NCI-H69 (cell line): ENCODE measurements at places on chromosomes 16 and 17.

- DNase-seq = no peak
Measured at GRCh38 chr17:50946223-50946890, 80.2 kb upstream of the TOB1 start.

DNA sequence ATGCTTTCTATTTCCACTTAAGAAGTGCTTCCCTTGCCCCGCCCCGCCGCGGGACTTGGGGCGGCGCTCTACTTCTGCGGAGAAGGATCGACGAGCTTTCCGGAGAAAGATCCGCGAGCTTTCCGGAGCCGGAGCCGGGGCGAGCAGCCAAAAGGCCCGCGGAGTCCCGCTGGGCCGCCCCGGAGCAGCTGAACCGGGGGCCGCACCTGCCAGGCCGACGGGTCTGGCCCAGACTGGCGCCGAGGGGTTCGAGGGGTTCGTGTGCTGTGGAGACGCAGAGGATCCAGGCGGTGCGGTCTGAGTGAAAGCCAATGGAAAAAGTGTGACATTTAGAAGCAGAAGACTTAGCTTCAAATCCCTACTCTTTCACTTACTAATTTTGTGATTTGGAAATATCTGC lies 50.8 kb downstream of the TBC1D26 start:
- no peak for DNase-seq

DNA sequence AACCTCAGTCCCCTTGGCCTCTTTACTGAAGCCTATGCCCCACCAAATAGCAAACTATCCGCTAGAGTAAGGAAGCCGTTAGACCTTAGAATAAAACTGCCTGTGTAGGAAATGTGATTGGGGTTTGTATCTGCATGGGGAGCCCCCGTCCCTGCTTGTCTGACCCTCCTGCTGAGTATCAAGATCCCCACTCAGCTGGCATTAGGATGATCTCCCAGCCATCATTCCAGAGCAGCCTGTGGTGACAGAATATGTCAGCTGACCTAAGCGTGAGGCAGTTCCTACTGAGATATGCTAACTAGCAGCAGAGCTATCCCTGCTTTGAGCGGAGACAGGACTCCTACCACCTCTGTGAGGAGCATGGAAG lies 645 bp upstream of the GFOD2 start:
- peak; percentile 37 for DNase-seq

DNA sequence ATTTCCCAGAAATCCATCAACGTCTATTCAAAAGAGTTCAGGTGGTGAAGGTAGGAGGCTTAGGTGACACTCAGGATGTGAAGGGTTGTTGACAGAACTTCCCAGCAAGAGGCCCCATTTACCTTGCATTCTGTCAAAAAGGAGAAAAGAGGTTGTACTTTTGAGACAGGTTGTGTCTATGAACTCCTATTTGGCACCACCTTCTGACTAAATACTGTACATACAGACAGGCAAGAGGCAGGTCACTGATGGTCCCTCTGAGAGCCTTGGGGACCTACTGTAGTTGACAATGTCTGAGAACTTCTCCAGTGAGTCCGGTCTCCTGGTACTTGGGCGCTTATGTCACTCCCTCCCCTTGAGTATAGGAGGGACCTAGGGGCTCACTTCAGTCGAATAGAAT lies 479.3 kb upstream of the ZFHX3 start:
- peak; percentile 15 for DNase-seq

DNA sequence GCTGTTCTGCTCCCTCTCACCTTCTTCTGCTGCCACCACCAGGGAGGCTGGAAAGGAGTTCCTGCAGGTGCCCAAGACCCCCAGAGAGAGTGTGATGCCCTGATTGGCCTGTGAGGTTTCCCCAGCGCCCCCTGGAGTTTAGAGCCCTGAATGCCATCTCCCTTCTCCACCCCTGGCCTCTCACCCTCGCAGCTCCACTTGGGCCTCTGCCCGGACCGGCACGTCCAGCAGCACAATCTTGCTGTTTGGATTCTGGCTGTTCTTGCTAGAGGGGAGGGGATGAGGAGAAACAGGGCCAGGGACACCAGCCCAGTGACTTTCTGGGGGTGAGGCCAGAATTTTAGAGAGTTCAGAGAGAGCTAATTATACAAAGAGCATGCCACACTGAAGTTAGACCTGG lies 12.5 kb upstream of the FAM171A2 start:
- peak; percentile 25 for DNase-seq

- DNase-seq = peak; percentile 67
Measured at GRCh38 chr16:19583665-19584300, 28.3 kb downstream of the VPS35L start.

DNA sequence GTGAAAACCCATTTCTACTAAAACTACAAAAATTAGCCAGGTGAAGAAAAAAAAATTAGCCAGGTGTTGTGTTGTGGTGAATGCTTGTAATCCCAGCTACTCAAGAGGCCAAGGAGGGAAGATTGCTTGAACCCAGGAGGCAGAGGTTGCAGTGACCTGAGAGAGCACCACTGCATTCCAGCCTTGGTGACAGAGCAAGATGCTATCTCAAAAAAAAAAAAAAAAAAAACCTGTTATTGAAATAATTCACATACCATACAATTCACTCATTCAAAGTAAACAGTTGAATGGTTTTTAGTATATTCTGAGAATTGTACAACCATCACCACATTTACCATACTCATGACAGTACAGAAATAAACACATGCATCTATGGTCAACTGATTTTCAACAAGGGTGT lies 31.0 kb downstream of the ZNRF1 start:
- DNase-seq = no peak

DNA sequence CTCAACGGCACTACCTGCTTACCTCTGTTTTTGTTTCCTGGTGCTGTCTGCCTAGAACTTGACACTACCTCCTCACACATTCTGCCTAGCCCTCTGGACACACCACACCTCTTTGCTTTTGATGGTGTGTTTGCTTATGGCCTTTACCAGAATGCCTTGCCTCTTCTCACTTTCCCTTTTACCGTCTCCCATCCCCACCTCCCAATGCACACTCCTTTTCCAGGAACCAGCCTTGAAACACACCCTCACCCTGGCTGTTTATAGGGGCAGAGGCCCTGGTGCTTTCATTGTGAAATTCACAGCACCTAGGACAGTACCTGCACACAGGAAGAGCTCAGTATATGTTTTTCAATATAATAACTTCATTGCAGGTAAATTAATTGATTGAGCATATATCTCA lies 56.2 kb downstream of the MAP2K6 start:
- no peak for DNase-seq

DNA sequence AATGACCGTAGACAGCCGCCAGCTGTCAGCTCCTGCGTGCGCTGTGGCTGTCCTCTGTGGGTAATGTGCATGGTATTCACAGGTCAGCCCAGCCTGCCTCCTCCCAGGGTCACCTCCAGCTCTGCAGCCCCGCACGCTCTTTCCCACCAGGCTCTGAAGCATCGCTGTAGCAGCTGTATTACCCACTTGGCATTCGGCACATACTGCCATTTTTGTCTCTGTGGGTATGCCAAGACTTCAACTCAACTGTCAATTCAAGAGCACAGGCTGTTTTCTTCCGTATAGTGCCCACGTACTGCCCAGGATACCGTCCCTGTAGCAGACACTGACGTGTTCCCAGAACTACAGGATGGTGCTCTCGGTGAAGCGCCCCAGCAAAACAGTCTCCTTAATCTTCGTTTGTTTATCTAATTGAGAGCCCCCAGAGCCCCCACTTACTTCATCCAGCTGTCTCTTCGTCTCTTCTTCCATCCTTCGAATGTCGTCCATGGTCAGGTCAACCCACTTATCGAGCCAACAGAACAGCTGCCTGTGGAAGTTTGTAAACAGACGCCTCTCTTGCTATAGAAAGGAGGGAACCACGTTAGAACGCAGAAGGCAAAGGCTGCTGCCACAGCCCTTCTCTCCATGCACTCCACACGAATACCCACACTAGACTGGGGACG lies 17.4 kb upstream of the INPP5K start:
- no peak for DNase-seq

- no peak for DNase-seq
Measured at GRCh38 chr17:52388941-52389340, 230.4 kb upstream of the CA10 start.

DNA sequence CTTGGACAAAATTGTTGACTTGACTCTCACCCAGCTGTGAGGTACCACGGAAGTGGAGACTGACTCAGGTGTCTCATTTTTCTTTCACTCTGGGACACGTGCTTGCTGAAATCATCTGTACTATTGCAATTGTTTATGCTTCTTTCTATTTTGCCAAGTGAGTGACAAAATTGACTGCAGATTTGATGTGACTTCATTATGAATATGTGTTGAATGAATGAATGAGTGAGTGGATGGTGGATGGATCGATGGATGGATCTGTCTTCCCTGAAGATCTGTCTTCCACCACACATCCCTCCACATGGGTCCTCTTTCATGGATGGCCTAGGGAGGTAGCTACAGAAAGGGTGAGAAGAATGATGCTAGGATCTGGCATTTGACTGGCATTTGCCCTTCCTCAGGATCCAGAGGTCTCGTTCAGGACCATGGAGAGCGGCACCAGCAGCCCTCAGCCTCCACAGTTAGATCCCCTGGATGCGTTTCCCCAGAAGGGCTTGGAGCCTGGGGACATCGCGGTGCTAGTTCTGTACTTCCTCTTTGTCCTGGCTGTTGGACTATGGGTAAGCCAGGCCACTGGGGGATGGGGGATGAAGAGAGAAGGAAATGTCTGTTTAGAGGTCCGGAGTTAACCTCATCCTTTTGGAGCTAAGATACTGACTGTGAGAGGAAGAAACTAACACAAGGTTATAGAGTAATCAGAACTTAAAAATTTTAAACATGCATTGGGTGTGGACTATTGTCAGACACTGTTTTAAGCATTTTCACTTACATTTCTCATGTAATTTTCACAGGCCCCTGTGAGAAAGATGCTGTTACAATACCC lies 12.7 kb downstream of the SLC5A11 start:
- DNase-seq = no peak

- DNase-seq = no peak
Measured at GRCh38 chr16:27406511-27407128, 4.6 kb downstream of the IL21R start.

- no peak for DNase-seq
Measured at GRCh38 chr17:34503528-34504195, 75.7 kb upstream of the TMEM132E start.

DNA sequence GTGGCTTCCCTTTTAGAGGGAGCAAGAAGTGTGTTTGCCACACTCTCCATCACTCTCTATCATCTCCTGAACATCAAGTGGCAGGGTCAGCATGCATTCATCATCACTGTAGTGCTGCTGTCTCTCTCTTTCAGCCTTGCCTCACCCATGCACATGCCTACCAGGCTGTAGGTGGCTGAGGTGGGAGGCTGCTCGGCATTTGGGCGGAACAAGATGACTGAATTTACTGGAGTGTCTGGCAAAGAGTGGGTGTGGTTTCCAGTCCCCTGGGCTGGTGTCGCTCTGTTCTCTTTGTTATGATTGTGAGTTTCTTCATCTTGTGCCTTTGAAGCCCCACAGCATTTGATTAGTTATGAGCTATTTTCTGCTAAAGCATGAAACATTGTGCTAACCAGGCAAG lies 541.9 kb upstream of the EEF2KMT start:
- DNase-seq = no peak

DNA sequence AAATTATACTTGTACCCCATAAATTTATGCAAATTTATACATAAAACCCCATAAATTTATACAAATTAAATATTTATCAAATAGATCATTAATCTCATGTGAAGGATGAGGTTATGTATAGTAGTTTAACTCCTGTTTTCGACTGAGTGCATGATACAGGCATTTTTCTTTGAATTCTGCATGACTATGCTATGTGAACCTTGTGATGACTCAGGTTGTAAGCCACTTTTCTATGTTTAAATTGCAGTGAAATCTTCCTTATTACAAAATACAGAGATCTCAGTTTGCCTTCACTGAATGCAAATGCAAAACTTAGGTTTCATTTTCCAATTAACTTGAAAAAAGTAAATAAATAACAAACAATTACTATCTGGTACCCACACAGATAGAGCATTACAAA lies 843.7 kb downstream of the CDH11 start:
- DNase-seq = no peak

DNA sequence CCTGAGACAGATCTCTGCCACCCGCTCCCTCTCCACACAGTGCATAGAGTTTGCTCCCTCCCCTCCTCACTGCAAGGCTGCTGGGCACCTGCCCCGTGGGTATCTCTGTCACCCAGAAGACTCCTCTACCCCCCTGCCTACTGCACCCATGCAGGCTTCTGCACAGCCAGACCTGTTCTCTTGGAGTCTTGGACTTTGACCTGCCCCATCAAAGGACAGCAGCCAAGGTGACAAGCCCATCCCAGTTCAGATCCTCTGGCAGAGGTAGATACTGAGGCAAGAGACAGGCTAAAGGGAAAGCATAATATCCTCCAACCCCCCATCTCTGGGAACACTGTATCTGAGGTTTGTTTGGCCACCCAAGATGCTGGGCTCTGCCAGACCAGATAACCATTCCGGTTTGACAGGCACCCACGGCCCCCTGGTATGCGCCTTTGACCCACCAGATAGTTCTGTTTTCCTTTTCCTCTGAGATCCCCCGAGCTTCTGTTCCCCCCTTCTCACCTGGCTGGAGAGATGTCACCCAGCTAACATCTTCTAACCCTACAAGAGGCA lies 239.6 kb downstream of the SOX9 start:
- DNase-seq = no peak

GRCh38 chr17:48927978-48928745 lies 16.5 kb downstream of the SNF8 start:
- DNase-seq = no peak

- no peak for DNase-seq
Measured at GRCh38 chr16:76176153-76176552, 101.0 kb upstream of the CNTNAP4 start.

DNA sequence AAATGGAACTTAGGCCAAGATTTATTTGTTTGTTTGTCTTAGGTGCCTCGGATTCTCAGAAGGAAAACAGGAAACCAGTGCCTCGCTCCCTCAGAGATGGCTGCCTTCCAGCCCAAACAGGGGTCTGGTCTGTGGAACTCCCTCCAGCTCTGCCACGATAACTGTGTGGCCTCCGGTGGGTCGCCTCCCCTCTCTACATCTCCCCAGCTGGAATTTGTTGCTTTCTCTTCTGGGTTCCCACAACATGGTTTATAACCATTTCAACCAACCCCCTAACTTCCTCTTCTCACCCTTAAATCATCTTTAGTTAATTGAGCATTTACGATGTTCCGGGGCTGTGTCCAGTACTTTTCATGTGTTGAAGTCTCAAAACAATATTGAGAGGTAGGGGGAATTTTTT lies 30.9 kb upstream of the PLLP start:
- no peak for DNase-seq

DNA sequence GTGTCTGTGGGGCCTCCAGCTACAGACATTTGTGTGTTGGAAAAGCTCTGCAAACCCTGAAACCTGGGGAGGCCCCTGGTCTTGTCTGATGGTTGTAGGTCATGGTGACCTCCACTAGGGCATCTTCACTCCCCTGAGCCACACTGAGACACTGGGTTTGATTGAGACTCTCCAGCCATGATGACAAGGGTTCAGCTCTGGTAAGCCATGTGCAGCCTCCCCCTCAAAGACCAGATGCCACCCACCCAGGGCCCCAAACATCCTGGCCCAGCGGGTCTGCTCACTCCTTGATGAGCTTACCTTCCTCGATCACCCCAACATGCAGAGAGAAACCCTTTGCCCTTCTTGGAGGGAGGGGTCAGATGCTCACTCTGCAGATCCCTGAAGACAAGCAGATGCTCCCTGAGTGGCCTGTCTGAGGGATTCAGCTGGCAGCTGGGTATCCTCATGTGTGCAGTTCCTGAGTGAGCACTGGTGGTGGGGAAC lies 101.6 kb downstream of the METRNL start:
- no peak for DNase-seq

- DNase-seq = peak; percentile 55
Measured at GRCh38 chr17:2064980-2065785, 10.3 kb downstream of the HIC1 start.
